ENCODE measurements at places on chromosomes 16 and 17.

- DNase-seq: no peak
These were observed 1.6 kb downstream of the GLG1 start for GRCh38 chr16:74605332-74605731.

GRCh38 chr16:3659251-3659650, 4.8 kb downstream of the DNASE1 start:
- no peak for DNase-seq

DNA sequence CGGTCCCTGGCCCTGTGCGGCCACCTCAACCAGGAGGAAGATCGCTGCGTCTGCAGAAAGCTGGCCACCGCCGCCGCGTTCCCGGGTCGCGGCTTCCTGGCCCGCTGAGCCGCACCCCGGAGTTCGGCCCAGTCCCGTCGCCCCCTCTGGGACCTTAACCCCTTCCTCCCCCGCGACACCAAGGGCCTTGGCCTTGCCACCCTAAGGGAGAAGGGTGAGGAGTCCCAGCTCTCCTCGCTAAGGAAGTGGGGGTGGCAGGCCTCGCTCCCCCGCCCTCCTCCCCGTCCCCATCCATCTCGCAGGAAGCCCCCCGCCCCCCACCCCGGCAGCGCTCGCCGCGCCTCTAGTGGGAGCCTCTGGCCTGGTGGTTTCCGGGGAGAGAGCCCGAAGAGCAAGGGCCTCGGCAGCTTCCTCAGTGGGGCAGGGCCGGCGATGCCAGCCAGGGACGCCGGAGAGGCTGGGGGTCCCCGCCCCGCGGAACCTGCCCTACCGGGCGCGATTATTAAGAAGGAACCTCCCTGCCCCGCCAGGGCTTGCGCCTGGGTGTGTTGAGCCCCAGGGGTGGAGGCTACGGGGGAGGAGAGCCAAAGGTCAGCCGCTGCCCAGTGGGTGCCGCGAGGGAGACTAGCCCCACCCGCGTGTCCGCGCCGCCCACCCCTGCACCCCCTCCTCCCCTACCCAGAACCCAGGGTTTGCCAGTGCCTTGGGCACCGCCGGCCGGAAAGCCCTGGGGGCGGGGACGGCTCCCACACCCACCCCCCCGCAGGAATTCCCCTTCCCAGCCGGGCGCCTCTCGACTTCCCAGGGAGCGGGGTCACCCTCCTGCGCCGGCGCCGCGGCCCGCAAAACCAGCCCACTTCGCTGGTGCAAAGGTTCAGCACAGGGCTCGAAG, 6.8 kb downstream of the CBX4 start:
- no peak for DNase-seq

DNA sequence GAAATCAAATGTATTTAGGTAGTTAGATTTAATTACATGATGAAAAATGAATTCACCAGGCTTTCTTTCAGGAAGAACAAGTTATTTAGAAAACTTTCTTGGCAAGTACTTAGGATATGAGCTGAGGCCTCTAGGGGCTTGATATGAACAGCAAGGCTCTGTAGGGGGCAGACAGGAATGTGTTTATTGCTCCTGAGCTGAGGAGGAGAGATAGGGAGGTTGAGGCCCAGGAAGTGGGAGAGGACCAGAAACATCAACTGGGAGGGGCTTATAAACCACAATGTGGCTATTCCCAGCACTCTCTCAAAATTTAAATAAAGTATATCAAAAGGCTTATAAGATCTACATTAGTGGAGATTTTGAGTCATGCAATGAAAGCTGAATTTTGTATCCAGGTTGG, 154.0 kb upstream of the MAF start:
- no peak for DNase-seq

DNA sequence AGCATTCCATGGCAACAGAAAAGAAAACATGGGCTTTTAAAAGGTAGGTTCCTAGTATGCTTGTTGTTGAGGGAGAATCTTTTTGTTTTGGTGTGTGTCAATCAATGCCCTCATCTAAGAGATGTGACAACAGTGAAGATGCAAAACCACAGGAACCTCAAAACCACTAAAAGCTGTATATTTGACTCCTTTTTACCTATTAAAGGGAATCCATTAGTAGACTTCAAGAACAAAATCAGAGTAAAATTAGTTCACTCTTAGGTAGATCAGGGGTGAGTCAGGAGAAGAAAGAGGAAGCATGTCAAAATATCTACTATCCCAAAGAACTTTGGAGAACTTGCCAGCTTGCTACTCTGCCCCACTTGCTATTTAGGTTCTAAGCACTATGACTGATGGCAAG, 89.1 kb downstream of the CDK5R1 start:
- DNase-seq: no peak

DNA sequence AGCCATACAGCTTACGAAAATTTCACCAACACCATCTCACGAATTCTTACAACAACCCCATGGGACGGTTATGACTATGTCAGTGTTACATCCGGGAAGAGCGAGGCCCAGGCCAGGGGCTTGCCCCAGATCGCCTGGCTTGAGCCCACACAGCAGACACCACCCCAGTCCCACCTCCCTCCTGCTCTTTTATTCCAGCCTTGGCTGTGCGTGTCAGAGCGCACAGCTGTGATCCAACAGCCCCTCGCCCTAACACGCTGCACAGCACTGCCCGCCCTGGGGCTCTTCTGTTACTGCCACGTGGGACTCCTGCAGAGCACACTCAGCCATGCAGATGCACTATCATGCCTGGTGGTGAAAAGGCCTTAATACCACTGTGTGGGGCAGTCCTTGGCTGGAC, 127.9 kb downstream of the ENGASE start:
- DNase-seq: no peak

GRCh38 chr17:34665819-34666763, 86.7 kb downstream of the TMEM132E start:
- no peak for DNase-seq

DNA sequence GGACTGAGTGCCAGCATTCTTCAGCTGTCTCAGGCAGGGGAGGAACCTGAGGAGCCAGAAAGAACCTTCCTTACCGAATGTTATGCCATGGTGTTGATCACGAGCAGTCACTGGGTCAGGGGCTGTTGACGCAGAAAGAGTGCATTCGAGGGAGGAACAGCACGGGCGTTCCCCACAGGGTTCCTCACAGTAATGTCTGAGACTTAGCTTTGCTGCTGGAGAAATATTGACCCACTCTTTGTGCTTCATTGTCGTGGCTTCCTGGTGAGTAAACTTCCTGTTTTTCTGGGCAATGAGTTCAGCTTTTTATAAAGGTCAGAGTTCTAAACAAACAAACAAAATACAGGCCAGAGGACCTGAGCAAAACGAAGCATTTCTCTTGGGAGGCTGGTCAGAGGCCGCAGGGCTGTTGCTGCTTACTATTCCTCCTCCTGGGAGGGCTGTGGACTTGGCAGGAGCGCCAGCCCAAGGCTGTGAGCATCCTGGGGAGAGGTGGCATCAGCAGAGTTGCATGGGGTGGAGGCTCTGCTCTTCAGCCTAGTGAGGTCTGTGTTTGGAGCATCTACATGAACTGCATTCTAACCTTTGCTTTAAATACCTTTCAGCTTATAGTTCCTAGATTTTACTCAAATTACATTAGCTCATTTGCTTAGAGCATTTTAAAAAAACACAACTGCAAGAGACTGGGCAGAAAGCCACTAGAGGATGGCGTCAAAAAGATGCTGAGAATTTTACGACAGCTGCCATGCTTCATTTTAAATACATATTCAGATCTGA, 143.1 kb upstream of the CACNG5 start:
- DNase-seq: no peak

- DNase-seq: no peak
These were observed 11.6 kb downstream of the ZNRF1 start for GRCh38 chr16:75010427-75010826.

DNA sequence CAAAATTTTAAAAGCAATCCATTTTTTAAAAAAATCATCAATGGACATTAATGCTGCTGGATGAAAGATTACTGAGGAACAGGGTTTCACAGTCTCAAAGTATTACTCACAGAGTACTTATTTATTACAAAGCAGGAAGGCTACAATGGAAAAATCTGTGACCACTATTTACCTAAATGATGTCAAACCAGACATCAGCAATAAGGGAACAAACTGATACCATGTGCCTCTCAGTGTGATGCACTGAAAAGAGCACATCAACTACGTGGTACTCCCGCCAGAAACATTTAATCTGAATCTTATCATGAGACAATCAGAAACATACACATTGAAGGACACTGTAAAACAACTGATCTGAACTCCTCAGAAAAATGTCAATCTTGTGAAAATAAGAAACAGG, 124.2 kb downstream of the PARN start:
- DNase-seq: no peak

DNA sequence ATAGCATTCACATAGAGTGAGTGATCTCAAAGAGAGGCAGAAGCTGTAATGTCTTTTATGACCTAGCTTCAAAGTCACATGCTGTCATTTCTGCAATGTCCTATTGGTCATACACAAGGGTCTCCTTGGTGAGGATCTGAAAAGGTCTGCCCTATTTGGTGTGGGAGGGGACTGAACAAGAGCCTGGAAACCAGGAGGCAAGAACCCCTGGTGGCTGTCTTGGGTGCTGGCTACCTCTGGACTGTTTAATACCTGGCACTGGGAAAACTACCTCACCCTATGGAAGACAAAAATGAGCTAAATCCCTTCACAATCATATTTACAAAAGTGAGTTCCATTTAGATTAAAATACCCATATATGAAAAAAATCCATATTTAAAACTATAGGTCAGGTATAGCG, 9.0 kb downstream of the KCTD13 start:
- DNase-seq: no peak

DNA sequence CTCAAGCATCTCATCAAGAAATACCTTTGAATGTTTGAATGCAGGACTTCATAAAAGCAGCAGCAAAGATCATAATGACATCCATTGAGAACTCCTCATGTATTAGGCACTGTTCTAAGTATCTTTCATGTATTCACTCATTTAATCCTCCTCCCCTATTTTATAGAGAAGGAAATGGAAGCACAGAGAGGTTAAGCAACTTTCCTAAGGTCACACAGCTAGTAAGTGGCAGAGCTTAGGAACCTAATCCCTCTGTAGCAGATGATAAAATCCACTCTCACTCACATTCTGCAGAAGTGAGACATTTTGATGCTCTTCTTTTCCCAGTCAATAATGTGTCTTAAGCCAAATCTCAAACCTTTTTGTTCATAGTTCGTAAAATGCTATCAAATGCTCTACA, 350.8 kb upstream of the C16orf82 start:
- DNase-seq: no peak

DNA sequence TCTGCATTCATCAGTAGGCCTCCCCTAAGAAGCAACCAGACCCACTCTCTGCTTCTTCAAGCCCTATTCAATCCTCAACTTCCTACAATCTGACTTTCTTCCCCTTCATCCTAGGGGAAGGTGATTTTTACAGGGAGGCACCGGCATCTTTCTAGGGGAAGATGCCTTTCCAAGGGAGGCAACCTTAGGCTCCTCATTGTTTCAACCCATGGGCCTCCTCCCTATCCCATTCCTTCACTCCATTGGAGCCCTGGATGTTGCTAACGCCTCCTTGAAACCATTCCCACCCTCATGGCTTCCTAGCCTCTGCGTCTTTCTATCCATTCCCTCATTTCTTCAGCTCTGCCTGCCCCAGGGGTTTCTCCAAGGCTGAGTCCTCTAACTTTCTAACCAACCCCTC, 2.7 kb upstream of the CUEDC1 start:
- DNase-seq: no peak

- no peak for DNase-seq
These were observed 1.4 kb upstream of the PMP22 start for GRCh38 chr17:15266325-15267125.

- no peak for DNase-seq
These were observed 1.1 kb downstream of the CREBBP start for GRCh38 chr16:3879258-3879886.

- no peak for DNase-seq
These were observed 61.4 kb downstream of the ARHGAP17 start for GRCh38 chr16:24953721-24954120.

DNA sequence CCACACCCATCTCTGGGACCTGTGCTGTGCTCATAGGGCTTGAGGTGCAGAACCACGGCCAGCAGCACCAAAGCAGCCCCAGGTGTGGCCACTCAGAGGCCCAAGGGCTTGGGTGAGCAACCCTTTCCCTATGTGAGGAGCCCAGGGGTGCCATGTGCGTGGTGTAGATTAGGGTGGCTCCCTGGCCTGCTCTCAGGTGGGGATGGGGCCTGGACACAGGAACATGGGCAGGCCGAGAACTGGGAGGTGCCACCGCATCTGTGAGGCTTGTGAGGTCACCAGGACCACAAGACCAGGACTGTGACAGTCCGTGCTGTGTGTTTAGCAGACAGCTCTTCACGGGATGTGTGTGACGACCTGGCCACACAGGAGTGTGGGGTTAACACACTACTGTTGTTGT, 103.5 kb upstream of the ZNF750 start:
- no peak for DNase-seq

GRCh38 chr17:50221266-50221863, 19.9 kb upstream of the COL1A1 start:
- DNase-seq: no peak

DNA sequence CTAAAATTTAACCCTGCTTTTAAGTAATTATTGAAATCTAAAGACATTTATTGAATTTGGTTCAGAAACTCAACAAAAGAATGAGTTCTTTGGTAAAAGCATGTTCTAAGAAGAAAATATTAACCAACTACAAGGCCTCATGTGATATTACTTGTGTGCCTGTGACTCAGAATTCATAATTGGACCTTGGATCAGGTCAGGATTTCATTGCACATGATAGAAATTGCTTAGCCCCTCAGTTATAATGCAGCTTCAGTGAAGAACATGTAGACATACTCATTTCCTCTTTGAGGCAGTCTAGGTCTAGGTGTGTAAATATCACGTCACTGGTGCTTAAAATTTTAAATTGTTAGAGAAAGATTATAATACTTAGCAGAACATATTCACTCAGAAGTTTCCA, 410.0 kb upstream of the SOX9 start:
- DNase-seq: no peak

GRCh38 chr17:61425682-61426481, 26.2 kb downstream of the TBX2 start:
- DNase-seq: no peak

DNA sequence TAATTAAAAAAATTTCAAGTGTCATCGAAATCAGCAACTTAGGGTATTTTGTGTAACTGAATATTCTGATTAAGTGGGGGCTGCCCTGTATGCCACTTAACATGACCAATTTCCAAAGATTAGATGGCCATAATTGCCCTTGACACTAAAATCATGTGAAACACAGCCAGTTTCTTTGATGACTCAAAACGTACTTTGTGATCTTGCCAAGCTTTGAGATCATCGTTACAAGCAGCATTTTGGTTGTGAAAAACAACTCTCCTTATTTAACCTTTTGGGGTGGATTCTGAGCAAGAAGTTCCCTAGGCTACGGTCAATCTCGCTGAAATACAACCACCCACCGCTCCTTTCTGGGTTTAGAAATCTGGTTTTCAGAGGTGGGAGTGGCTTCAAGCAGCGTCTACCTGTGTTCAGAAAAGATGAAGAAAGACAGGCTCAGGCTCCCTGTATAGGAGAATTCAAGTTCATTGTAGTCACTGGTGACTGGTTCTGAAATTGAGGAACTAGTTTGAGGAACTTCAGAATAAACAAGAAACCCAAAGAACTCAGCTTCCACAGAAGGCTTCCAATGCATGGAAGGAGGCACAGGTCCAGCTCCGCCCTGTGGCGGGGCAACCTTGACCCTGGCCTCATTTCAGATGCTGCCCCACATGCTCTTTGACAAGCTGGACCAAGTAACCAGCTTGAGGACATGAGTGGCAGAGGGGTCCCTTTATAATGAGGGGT, 9.4 kb downstream of the MAP3K14 start:
- DNase-seq: peak; percentile 41

- no peak for DNase-seq
These were observed 32.4 kb downstream of the CCL4 start for GRCh38 chr17:36136036-36136435.
